Fibroblast of upper back skin (primary cell): ENCODE measurements at places on chromosomes 7 and 10.

GRCh38 chr10:52836816-52837215, 64.2 kb upstream of the MBL2 start:
- no peak for DNase-seq

GRCh38 chr10:77578583-77579227, 58.9 kb downstream of the KCNMA1 start:
- peak; percentile 35 for DNase-seq

GRCh38 chr10:381805-382204, 246.6 kb downstream of the ZMYND11 start:
- no peak for DNase-seq

- peak; percentile 67 for DNase-seq
Observed at GRCh38 chr7:50418086-50418515, 32.0 kb downstream of the FIGNL1 start.

DNA sequence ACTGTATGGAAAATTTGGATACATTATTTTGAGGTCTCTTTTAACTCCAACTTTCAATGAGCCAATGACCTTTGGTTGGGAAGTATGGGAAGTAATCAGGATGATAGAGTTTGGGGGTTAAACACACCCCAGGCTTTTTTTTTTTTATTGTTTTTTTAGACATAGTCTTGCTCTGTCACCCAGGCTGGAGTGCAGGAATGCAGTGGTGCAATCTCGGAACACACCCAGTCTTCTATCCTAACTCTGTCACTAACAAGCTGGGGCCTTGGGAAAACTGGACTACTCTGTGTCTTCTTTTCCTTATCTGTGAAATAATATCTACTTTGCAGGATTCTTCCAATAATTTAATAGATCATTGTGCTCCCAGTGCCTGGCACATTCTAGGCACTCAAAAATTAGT, 37.6 kb upstream of the AGBL3 start:
- DNase-seq, result no peak

DNA sequence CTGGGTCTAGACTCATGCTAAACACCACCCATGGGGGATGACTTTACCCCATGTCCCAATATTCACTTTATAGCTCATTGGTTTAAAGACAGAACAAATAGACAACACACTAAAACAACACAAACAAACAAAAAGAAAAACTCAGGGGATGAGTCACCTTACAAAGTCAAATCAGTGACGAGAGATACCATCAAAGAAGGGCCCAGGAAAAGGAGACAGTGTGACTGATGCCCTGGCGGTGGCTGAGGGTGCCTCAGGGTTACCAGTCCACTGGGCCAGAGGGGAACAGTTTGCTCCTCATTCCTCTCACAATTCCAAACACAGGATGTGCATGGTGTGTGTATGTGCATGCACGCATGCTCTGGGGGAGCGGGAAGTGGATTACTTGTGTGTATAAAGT, 171.3 kb upstream of the PRKCQ start:
- DNase-seq, result no peak

DNA sequence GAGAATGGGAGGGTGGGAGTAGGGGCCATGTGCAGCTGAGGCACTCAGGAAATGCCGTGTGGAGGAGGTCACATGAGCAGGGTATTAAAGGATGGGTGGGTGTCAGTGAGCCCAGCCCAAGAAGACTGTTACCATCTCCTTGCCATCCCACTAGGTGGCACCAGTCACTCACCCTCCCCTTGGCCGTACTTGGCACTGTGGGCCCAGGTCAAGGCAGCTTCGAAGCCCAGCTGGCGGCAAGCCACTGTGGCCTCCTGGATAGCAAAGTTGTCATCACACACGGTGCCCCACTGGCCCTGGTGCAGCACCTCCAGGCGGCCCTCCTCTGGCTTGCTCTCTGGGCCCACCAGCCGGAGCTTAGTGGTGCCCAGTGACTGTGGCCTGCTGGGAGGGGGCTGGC, 5.4 kb downstream of the LOXL4 start:
- DNase-seq, result peak; percentile 37

- no peak for DNase-seq
Observed at GRCh38 chr7:17939606-17940301, 540 bp downstream of the SNX13 start.

DNA sequence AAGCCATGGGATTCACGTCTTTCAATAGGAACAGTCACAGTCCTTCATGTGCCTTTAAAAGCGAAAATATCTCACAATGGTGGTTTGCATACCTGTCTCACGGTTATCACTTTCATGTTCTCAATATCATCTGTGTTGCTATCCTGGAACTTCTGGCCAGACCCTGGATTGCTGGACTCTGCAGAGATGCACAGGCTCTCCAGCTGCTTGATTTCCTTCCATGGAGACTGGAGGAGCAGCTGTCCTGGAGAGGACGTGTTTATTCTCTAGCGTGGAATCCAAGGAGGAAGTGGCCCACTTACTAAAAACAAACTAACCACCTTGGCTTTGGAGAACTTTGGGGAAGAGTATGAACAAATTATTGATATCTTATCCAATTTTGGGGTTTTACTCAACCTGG, 16.5 kb downstream of the BTBD16 start:
- no peak for DNase-seq

GRCh38 chr10:7373039-7373438, 37.8 kb downstream of the SFMBT2 start:
- DNase-seq, result no peak

DNA sequence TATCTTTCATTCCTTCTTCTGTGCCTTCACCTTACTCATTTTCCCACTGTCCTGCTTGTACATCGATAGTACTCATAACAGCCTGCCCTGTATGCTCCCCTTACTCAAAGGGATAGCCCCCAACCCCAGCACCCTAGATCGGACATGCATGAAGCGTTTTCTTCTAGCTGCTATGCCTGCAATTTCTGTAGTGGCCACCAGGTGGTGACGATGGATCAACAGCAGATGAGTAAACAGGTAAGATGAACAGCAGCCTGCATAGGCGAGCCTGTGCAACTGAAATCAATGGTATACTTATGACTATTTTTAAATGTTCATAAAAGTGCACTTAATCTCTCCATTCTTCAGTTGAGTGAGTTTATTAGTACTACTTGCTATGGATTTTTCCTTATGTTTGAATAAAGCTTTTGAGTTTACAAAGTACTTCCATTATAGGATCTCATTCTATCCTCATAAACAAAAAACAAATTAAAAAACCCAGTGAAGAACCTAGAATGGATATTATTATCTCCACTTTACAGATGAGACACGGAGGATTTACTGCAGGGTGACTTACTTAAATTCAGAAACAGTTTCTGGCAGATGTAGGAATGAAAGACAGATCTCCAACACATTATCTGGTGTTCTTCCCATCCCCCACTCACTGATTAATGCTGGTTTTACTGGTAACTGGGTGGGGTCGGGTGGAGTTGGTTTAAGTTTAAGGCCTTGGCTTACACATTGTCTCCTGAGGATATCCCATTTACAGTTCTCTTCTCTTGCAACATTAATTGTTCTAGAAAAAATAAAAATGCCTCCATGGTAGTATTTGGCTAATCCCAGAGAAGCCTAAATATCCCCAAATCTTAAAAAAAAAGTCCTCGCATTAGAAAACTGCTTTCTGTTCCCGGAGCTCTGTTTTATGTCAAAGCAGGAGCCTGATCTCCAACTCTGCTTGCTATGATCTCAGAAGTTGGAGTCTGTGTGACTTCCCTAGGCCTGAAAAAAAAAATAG, 222.1 kb downstream of the GLI3 start:
- DNase-seq, result no peak

GRCh38 chr10:80046629-80047441, 31.6 kb upstream of the TMEM254 start:
- DNase-seq, result peak; percentile 66

GRCh38 chr7:90383422-90383821, 19.8 kb upstream of the CLDN12 start:
- DNase-seq, result peak; percentile 87

DNA sequence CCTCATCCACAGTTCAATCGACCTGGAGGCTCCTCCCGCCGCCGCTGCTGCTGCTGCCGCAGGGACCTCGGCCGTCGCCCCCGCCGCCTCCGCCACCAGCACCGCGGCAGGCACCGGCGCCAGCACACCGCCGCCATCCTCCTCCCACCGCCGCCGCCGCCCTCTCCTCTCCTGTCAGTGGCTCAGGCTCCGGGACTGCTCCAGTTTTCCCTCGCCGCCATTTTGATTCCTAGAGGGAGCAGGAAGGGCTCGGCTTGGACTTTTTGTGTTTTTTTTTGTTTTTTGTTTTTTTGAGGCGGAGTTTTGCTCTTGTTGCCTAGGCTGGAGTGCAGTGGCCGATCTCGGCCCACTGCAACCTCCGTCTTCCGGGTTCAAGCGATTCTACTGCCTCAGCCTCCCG, 3.0 kb upstream of the MCM10 start:
- no peak for DNase-seq

DNA sequence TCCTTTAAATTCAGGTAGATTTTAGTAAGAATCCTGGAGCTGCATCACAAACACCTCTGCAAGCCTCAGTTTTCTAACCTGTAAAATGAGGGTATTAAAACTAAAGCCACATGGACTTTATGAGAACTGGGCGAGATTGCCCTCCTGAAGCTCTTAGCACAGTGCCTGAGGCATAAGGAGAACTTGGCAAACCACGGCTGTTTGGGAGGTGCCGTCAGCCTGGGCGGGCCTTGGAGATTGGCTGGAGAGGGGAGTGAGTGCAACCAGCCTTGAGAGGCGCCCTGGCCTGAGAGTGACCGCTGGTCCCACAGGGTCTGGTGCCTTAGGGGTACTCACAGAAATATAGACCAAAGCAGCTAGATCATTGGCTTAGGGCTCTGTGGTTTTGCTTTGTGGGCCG, 5.4 kb upstream of the TNS3 start:
- DNase-seq, result no peak

- DNase-seq, result no peak
Observed at GRCh38 chr7:141511676-141512396, 39.4 kb upstream of the AGK start.

GRCh38 chr7:39735903-39736302, 112.5 kb downstream of the RALA start:
- peak; percentile 84 for DNase-seq

GRCh38 chr7:3033136-3033535, 10.5 kb downstream of the CARD11 start:
- DNase-seq, result no peak

- peak; percentile 51 for DNase-seq
Observed at GRCh38 chr10:99709480-99710229, 22.3 kb downstream of the COX15 start.

DNA sequence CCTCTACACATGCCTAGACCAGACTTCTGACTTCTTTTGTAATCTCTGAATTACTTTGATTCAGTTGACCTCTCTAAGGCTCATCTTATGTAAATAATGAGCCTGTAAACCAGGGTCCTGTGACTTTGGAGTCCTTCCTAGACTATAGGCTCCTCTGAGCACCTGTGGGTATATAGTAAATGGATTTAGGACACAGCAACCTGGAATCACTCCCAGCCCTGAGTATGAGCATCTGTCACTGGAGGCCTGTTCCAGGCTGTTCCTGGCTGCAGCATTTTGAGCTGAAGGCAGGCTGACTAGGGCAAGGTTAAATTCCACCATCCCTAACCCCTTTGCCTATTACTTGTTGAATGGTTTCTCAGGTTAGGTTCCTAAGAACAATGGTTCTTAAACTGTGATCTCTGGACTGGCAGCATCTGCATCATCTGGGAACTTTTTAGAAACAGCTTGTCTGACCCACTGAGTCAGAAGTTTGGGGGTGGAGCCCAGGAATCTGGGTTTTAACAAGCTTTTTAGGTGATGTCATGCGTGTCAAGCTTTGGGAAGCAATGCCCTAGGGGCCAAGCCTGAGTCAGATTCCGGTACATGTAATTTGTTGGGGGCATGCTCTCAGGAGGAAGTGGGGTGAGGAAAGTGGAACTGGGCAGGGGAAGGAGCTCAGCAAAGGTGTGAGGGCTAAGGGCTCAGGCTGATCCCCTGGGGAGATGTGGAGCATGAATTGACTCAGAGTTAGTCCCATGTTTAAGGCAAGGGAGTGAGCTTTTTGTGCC, 28.2 kb downstream of the MINDY4 start:
- peak; percentile 93 for DNase-seq

GRCh38 chr10:22630234-22631174, 83.9 kb downstream of the PIP4K2A start:
- peak; percentile 47 for DNase-seq

- no peak for DNase-seq
Observed at GRCh38 chr7:121406944-121407343, 10.8 kb upstream of the FAM3C start.

DNA sequence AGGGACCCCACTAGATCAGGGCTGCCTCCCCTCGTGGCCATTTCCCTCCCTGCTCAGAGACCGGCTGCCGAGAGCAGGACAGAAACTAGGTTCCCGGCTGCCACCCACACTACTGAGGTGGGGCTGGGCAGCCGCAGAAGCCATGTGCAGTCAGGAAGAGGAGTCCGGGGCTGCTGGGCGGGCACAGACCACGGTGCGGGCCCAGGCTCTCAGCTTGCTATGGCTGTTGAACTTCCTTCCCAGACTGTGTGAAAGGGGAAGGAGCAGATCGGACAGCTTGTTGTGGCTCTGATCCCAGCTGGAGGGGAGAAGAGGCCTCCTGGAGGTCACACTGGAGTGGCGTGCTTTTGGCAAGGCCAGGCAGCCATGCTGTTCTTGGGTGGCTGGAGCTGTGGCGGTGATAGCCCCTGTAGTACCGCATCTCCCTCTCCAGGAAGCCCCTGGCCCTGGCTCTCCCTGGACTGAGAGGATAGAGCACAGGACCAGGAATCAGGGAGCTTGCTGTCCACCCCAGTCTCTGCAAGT, 56.8 kb downstream of the HK1 start:
- no peak for DNase-seq

DNA sequence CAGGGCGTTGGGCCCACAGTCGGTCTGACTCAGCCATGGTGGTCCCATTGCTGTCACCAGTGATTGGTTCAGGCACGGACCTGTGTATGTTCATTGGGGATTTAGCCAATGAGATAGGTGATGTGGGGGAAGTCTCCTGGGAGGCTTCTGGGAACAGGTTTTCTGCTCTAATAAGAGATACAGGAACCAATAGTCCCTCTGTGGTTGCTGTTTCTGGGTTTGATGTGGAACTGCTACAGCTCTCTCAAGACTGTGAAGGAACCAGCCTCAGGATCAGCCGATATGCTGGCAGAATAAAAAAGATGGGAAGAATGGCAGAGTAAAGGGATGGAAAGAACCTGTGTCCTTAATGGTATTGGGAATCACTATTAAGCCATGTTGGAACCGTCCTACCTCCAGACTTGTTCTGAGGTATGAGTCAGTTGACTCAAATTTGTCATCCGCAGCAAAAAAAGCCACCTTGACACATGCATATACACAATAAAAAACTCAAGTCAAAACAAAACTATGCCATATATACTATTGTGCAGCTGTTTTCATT, 70.6 kb downstream of the MCMBP start:
- peak; percentile 25 for DNase-seq

GRCh38 chr10:51915031-51915542, 215.7 kb upstream of the CSTF2T start:
- DNase-seq, result peak; percentile 71

GRCh38 chr7:27164367-27165088, 809 bp downstream of the HOXA9 start:
- no peak for DNase-seq
